ENCODE measurements at places on chromosomes 3 and 15.

- no peak for DNase-seq
Measured at GRCh38 chr3:94176988-94177745, 114.3 kb downstream of the NSUN3 start.

DNA sequence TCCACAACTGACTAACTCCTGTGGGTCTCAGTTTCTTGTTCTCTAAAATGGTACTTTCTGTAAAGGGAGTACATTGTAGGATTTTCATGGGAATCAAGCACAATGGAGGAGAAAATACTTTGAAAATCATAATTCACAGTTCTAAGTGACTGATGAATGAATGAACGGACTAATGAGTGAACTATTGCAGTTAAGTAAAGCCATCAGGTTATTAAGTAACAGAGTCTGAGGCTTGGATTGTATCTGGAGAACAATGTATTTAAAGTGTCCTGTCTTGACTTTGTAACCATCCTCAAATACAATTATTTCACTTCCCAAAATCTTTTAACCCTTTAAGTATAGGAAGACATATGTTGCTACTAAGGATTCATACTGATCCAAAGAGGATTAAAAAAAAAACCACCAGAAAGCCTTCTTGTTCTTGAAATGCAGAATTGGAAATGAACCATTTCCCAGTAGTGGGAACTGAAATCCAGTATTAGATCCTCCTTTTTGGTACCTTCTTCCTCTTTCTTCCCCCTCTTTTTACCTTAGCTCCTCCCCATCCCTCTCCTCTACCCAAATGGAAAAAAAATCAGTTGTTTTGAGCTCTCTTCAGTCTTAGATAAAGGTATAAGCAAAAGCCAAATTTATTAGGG is 13.2 kb upstream of the BCL6 start:
- no peak for DNase-seq

GRCh38 chr3:95055288-95055687 is 992.4 kb downstream of the NSUN3 start:
- DNase-seq = no peak

DNA sequence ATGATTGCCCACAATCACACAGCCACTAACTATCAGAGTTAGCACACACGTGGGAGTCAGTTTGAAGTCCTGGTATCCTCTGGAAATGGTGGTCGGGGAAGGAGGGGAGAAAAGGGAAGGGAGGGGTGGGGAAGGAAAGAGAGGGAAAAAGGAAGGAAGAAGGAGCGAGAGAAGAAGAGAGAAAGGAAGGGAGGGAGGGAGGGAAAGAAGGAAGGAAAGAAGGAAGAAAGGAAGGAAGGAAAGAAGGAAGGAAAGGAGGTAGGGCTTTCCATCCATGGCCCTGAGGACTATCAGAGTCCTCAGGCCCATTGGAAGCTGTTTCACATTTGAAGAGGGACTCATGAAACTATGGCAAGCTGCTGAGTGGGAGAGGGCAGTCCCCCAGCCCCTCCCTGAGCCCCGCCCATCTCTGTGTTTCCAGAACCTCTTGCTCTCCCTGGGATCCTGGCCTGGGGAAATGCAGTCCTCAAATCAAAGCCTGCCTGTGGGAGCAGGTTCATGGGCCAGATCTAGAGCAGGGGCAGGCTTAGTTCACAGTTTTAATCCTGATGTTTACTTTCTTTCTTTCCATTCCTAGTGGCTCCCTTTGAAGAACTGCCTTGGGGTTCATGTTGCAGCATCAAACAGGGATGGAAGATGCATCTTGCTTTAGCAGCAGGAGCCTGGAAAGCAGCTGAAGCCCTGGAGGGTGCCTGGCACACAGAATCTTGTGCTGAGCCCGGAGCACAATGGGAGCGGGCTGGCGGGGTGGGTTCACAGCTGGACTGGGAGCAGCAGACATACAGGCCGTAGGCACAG is 66.1 kb upstream of the GLCE start:
- no peak for DNase-seq

DNA sequence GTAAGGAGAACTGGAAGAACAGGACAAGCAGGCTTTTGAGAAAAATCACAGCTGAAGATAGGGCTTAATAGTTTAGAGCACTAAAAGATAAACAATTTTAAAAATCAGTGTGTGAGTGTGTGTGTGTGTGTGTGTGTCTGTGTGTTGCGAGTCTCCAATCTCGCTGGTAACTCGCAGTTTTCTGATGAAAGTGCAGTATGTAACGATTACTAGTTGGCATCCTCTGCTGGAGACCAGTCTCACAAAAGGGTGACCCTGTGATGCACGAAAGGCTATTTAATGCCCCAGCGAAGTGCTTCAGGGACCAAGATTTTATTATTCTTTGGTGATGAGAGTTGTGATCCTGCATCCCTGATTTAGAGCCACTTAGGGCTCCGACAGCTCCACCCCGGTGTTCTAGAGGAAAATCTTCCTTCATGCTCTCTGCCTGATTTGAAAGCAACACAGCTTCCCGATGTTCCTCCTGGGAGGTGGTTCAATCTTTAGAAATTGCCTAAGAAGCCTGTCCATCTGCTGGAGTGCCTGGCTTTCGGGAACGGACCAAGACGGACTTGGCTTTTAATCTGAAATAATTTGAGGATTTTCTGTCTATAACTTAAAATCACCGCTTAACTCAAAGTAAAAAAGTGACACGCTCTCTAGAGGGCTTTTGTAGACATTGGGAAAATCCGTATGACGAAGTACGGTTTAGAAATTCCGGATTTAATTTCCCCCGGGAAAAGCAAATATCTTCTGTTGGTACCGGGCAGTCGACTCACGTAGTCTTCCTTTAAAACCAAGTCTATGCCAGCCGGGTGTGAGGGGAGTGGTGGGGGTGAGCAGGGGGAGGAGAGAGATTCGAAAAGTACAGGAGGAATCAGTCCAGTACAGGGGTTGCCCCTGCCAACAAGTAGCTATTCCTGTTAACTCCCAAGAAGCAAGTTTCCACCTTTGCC is 1.1 kb upstream of the ALCAM start:
- DNase-seq = no peak

- DNase-seq = no peak
Measured at GRCh38 chr3:177229791-177230190, 32.5 kb upstream of the TBL1XR1 start.

- no peak for DNase-seq
Measured at GRCh38 chr3:4224331-4224730, 78.8 kb upstream of the SETMAR start.

GRCh38 chr3:23697416-23697815 is 108.3 kb upstream of the UBE2E1 start:
- no peak for DNase-seq

- DNase-seq = no peak
Measured at GRCh38 chr15:32786906-32787305, 69.1 kb downstream of the GREM1 start.

DNA sequence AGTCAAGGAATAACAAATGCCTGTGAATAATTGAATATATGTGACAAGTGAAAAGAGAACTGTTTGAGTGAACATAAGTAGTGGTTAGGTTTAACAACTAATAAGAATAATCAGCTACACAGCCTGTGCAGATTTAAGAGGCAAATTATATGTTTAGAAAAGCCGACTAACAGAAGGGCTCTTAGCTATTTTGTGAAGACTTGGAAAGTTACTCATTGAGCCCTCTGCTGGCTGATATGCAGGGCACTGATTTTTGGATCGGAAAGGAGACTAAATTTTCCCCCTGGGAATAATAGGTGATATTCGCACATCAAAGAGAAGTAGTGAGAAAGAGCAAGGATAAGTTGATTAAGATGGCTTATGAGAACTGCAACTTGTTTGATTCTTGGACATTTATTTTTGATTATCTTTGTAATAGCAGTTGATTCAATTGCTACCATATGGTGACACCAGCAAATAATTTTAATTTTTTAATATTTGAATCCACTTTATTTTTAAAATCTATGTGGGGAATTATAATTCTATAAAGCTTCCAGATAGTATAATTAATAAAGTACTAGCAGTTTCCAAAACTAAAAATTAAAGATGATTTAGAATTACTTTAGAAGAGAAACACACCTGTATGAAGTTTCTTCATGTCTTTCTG is 156.2 kb downstream of the NLGN1 start:
- no peak for DNase-seq

DNA sequence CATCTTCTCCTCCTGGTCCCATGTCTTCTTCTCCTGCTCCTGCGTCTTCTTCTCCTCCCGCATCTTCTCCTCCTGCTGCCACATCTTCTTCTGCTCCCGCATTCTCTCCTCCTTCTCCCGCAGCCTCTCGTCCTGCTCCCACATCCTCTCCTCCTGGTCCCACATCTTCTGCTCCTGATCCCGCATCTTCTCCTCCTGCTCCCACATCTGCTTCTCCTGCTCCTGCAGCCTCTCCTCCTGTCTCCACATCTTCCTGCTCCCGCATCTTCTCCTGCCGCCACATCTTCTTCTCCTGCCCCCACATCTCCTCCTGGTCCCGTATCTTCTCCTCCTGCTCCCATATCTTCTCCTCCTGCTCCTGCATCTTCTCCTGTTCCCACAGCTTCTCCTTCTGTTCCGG is 6.4 kb downstream of the GOLGA6L2 start:
- DNase-seq = no peak
